Chondrocyte (in vitro differentiated cells): ENCODE measurements at places on chromosomes 6 and 20. TPM values are rescaled to one million over a fixed set of nuclear protein-coding genes. Genes with fewer than 3 reads are reported as not detected.

DNA sequence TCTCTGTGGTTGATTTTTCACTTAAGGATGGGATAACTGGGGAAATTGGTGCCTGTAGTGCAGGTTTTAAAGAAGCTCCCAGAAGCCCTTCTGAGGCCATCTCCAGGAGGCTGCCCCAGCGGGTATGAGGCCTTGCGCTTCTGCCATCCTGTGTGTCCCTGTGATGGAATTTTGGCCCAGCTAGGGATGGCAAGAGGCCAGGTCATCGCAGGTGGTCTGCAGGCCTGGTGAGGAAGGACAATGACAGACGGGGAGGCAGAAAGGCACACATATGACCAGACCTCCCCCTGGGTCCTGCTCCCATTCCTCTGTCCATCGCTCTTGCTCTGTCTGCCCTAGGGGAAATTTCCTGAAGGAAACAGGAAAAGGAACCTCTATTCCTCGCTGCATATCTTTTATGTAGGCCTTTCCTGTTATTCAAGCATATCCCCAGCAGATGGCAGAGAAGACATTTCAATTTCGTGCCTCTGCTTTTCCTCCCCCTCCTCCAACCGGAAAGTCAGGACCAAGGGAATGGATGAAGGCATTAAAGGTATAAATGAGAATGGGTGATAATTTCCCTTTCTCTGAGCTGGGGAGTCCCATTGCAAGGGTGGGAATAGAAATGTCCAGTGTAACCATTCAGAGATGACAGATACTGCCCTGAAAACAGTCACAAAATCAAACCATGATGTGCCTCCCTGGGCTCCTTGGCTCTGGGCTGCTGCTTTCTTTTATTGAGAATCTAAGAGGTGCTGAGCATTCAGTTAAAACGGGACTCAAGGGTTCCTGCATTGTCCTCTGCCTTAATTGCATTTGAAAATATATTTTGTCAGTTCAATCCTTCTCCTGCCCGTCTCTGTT, 17.6 kb upstream of the HLA-F start:
- no peak for DNase-seq
- H3K4me1 ChIP-seq = no peaks in the 10 kb centered on the region
- no peaks in the 10 kb centered on the region for H3K36me3 ChIP-seq
- H3K4me3 ChIP-seq = no peak overlapping the region
- H3K27ac ChIP-seq = peak overlapping the region; percentile 29

DNA sequence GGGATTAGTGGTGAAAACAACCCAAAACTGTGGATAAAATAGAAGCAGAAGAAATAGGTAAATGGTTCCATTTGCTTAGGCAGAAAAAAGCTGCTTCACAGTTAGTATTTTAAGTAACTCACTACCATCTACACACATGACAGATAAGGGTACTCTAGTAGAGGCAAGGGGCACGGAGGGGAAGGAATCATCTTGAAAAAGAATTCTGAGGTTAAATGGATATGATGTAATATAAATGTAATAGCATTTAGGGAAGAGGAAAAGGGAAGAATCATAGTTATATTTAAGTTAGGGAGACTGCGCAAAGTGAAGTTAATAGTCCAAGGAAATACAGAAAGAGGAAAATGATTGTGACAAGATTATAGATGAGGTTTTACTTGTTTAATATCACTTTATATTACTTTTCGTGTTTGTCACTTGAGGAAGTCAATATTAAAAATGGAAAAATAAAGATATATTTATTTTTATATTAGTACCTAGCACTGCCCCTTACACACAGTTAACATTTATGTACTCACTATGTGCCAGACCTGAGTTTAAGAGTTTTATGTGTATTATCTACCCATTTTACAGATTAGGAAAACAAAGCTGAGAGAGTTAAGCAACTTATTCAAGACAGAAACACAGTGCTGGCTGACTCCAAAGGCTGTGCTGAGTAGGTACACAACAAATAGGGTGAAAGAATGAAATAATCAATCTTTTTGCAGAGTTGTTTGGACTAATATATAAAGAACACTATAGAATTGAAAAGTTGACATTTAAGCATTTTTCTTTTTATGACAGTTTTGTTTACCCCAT, 128.1 kb downstream of the REV3L start:
- H3K4me3 ChIP-seq = no peak overlapping the region
- no peak for DNase-seq
- H3K36me3 ChIP-seq = peaks cover 18% of the 10 kb centered on the region
- H3K27me3 ChIP-seq = no peaks in the 10 kb centered on the region
- peaks cover 36% of the 10 kb centered on the region for H3K4me1 ChIP-seq
- H3K27ac ChIP-seq = peak overlapping the region; percentile 52

GRCh38 chr20:32670773-32671455, 2.8 kb downstream of the C20orf203 start:
- no peaks in the 10 kb centered on the region for H3K4me1 ChIP-seq
- DNase-seq = no peak
- H3K36me3 ChIP-seq = no peaks in the 10 kb centered on the region

GRCh38 chr6:54805077-54805476, 41.5 kb upstream of the FAM83B start:
- no peak overlapping the region for H3K4me3 ChIP-seq
- H3K27ac ChIP-seq = no peak overlapping the region
- no peaks in the 10 kb centered on the region for H3K36me3 ChIP-seq
- H3K4me1 ChIP-seq = peaks cover 16% of the 10 kb centered on the region

Gene SIRPA
- total RNA-seq = 16.2 to 25.6 TPM (median 24.9 TPM) in 3 replicates

- DNase-seq = no peak
- peaks cover 15% of the 10 kb centered on the region for H3K4me1 ChIP-seq
- H3K27me3 ChIP-seq = no peaks in the 10 kb centered on the region
- H3K4me3 ChIP-seq = no peak overlapping the region
- H3K36me3 ChIP-seq = no peaks in the 10 kb centered on the region
Observed at GRCh38 chr6:78345882-78346281, 521.5 kb upstream of the IRAK1BP1 start.

Gene ADTRP
- total RNA-seq = 0.35 to 1.3 TPM (median 0.77 TPM) in 3 replicates

Gene BFSP1
- total RNA-seq = 9.6 to 14.4 TPM (median 11.7 TPM) in 3 replicates

DNA sequence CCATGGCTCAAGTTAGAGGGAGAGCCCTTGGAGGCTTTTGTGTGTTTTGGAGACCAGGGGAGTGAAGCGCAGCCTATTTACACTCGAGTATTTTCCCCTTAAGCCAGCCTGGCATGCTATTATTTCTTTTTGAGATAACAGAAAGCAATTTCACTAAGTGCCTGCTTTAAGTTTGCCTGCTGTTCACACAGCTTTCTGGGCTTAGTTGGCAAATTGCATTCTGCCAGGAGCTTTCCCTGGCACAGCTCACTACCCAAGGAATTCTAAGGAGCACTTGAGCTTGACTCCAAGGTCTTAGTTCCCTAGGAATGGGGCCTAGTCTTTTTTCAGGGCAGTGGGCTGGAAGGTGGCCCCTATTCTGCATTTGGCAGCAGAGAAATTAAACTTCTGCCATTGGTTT, 19.0 kb upstream of the ASXL1 start:
- peaks cover 11% of the 10 kb centered on the region for H3K4me1 ChIP-seq
- no peak overlapping the region for H3K27ac ChIP-seq
- no peak overlapping the region for H3K4me3 ChIP-seq
- no peak for DNase-seq

- H3K4me3 ChIP-seq = no peak overlapping the region
- H3K27me3 ChIP-seq = peaks cover 17% of the 10 kb centered on the region
- peaks cover 15% of the 10 kb centered on the region for H3K4me1 ChIP-seq
- DNase-seq = no peak
- H3K27ac ChIP-seq = no peak overlapping the region
Observed at GRCh38 chr6:41442800-41443501, 103.2 kb upstream of the FOXP4 start.

- DNase-seq = no peak
- H3K27me3 ChIP-seq = no peaks in the 10 kb centered on the region
- H3K4me1 ChIP-seq = peaks cover 28% of the 10 kb centered on the region
Observed at GRCh38 chr6:15623276-15624116, 39.3 kb downstream of the DTNBP1 start.

- DNase-seq = no peak
- H3K4me1 ChIP-seq = peaks cover 8% of the 10 kb centered on the region
- no peaks in the 10 kb centered on the region for H3K27me3 ChIP-seq
- H3K36me3 ChIP-seq = no peaks in the 10 kb centered on the region
- no peak overlapping the region for H3K4me3 ChIP-seq
Observed at GRCh38 chr6:154535851-154536250, 25.4 kb upstream of the CNKSR3 start.

DNA sequence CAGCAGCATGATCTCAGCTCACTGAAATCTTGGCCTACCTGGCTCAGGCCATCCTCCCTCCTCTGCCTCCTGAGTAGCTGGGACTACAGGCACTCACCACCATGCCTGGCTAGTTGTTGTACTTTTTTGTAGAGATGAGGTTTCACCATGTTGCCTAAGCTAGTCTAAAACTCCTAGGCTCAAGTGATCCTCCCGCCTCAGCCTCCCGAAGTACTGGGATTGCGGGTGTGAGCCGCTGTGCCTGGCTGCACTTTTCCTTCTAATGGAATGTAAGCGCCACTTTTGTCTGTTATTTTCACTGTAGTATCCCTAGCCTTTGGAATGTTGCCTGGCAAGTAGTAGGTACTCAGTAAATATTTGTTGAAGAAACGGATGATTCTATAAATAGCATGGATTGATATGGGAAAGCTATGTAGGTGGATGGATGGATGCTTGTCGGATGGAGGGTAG, 10.4 kb upstream of the TRIB3 start:
- peaks cover 41% of the 10 kb centered on the region for H3K4me1 ChIP-seq
- H3K4me3 ChIP-seq = no peak overlapping the region
- no peaks in the 10 kb centered on the region for H3K36me3 ChIP-seq
- H3K27ac ChIP-seq = peak overlapping the region; percentile 75

GRCh38 chr6:163757520-163757919, 343.0 kb downstream of the QKI start:
- no peak for DNase-seq
- no peak overlapping the region for H3K27ac ChIP-seq
- H3K4me1 ChIP-seq = peaks cover 12% of the 10 kb centered on the region
- peaks cover 2% of the 10 kb centered on the region for H3K36me3 ChIP-seq

GRCh38 chr20:40965671-40966070, 63.0 kb upstream of the TOP1 start:
- DNase-seq = no peak
- H3K36me3 ChIP-seq = no peaks in the 10 kb centered on the region
- no peaks in the 10 kb centered on the region for H3K27me3 ChIP-seq
- H3K4me1 ChIP-seq = peaks cover 8% of the 10 kb centered on the region
- H3K27ac ChIP-seq = no peak overlapping the region

- peaks cover 2% of the 10 kb centered on the region for H3K27me3 ChIP-seq
- no peak for DNase-seq
- no peak overlapping the region for H3K4me3 ChIP-seq
- H3K27ac ChIP-seq = no peak overlapping the region
Observed at GRCh38 chr20:23027721-23028120, 7.4 kb upstream of the SSTR4 start.

- peaks cover 68% of the 10 kb centered on the region for H3K4me1 ChIP-seq
- peak overlapping the region; percentile 92 for H3K27ac ChIP-seq
- peaks cover 5% of the 10 kb centered on the region for H3K36me3 ChIP-seq
- no peaks in the 10 kb centered on the region for H3K27me3 ChIP-seq
Observed at GRCh38 chr6:161033667-161034066, 42.1 kb downstream of the MAP3K4 start.

GRCh38 chr6:124797224-124797623, 165.0 kb upstream of the RNF217 start:
- DNase-seq = no peak
- peaks cover 16% of the 10 kb centered on the region for H3K4me1 ChIP-seq
- H3K27ac ChIP-seq = no peak overlapping the region
- H3K36me3 ChIP-seq = no peaks in the 10 kb centered on the region
- H3K27me3 ChIP-seq = no peaks in the 10 kb centered on the region

GRCh38 chr6:106087548-106088325, 1.6 kb downstream of the PRDM1 start:
- peaks cover 16% of the 10 kb centered on the region for H3K27me3 ChIP-seq
- DNase-seq = no peak
- H3K4me3 ChIP-seq = peak overlapping the region; percentile 56
- peaks cover 34% of the 10 kb centered on the region for H3K4me1 ChIP-seq

Gene ADGRB3
- total RNA-seq = 1.5 TPM in 1 of 3 replicates, not detected in the others

- H3K36me3 ChIP-seq = no peaks in the 10 kb centered on the region
- no peak overlapping the region for H3K4me3 ChIP-seq
- H3K27ac ChIP-seq = no peak overlapping the region
- peaks cover 7% of the 10 kb centered on the region for H3K4me1 ChIP-seq
- H3K27me3 ChIP-seq = no peaks in the 10 kb centered on the region
Observed at GRCh38 chr20:58168843-58169242, 59.6 kb downstream of the ANKRD60 start.

Gene WFDC2
- total RNA-seq = not detected in 3 replicates

Gene DEF6
- total RNA-seq = 0.82 to 1.1 TPM (median 0.82 TPM) in 3 replicates

GRCh38 chr20:1992359-1993110, 1.3 kb downstream of the PDYN start:
- DNase-seq = no peak
- no peaks in the 10 kb centered on the region for H3K4me1 ChIP-seq
- H3K27ac ChIP-seq = no peak overlapping the region
- peaks cover 67% of the 10 kb centered on the region for H3K27me3 ChIP-seq
- H3K4me3 ChIP-seq = no peak overlapping the region
- no peaks in the 10 kb centered on the region for H3K36me3 ChIP-seq

GRCh38 chr20:2151858-2152281, 50.2 kb downstream of the STK35 start:
- no peak overlapping the region for H3K4me3 ChIP-seq
- H3K27ac ChIP-seq = no peak overlapping the region
- peaks cover 13% of the 10 kb centered on the region for H3K4me1 ChIP-seq
- H3K27me3 ChIP-seq = no peaks in the 10 kb centered on the region
- no peak for DNase-seq

DNA sequence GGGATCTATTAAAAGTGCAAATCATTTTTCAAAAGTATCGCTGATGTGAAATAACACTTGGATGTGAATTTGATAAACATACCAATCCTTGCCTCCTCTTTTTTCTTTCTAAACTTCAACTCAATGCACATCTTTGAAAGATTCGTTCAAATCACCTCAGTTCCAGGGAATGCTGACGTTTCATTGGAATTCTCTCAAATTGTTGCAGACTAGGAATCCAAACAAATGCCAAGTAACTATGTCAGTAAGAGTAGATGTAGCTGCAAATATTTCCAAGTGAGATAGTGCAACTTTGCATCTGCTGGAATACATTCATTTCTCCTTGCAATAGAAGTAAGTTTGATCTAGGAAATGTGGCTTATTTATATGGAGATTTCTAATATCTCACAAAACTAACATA, 220.7 kb downstream of the FUT9 start:
- no peak for DNase-seq
- H3K4me3 ChIP-seq = no peak overlapping the region
- H3K4me1 ChIP-seq = no peaks in the 10 kb centered on the region
- H3K27me3 ChIP-seq = no peaks in the 10 kb centered on the region
- H3K36me3 ChIP-seq = no peaks in the 10 kb centered on the region

DNA sequence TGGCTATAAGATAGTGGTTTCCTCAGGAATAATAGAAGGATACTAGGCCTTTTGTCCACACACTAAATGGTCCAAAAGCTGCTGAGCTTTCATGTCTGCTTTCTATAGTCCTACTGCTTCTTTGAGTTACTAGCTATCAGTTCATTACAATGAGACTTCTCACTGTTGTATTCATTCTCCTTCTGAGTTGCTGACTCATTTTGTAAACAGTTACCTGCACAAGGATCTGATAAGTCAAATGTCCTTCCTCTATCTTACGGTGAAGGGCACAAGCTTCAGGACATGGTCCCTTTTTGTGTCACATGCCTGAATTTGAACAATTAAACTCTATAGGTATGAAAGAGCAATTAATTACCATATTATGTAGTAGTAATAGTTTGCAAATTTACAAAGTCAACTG, 90.5 kb downstream of the MAN1A1 start:
- no peak for DNase-seq
- H3K27me3 ChIP-seq = no peaks in the 10 kb centered on the region
- H3K4me1 ChIP-seq = no peaks in the 10 kb centered on the region

- H3K27ac ChIP-seq = peak overlapping the region; percentile 30
- H3K36me3 ChIP-seq = peaks cover 3% of the 10 kb centered on the region
- peaks cover 18% of the 10 kb centered on the region for H3K4me1 ChIP-seq
Observed at GRCh38 chr20:51650685-51651134, 108.2 kb upstream of the NFATC2 start.
